Cerebellum (tissue), 4 donors: ENCODE measurements at places on chromosomes 13 and 19.

DNA sequence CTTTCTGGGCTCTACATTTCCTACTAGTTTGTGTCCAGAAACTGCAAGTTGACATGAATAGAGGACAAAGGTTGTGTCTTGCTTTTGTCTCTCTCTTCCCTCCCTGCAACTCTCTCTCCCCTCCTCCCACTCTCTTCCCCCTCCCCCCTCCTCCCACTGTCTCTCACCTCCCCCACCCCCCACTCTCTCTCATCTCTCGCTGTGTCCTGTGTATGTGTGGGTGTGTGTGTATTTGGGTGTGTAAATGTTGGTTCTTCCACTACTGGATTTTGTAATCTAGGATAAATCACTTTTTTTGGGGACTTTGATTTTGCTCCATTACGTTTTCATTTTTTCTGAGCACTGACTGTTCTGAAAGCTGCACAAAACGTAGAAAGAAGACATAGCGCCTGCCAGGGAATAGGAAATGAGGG is 48.4 kb downstream of the AKAP11 start:
- DNase-seq = no peak

DNA sequence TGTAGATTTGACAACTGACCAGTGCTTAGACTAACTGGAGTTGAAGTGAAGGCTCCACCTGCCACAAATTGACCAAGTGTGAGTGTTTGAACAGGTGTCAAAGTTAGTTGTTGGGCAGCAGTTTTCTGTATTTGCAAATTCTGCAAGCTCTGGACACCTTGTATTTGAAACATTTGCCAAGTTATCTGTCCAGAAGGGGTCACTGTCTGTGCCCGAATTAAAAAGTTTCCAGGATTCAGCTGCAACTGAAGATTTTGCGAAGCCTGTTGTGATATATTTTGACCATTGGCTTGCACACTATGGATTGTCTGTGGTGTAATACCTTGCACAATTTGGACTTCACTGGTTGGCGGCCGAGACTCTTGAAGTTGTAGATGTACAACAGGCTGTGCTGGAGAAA is 1690.7 kb downstream of the SLITRK5 start:
- no peak for DNase-seq

DNA sequence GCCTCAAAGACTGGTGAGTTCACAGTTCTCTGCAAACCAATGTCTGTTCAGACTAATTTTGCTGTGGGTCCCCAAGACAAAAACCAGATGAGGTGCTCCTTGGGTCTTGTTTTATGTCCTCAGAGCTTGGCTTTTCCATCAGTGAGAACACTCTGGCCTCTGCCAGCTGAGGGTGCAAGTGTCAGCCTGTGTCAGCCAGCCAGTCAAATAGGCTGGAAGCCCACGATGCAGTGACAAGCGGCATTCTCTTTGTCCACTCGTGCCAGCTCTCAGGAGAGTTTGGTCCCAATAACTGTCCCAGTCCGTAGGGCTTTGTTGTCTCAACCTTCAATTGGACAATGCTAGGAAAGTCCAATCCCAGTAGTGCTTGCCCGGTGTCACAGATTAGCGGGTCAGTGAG is 9.4 kb upstream of the AKT2 start:
- no peak for DNase-seq

DNA sequence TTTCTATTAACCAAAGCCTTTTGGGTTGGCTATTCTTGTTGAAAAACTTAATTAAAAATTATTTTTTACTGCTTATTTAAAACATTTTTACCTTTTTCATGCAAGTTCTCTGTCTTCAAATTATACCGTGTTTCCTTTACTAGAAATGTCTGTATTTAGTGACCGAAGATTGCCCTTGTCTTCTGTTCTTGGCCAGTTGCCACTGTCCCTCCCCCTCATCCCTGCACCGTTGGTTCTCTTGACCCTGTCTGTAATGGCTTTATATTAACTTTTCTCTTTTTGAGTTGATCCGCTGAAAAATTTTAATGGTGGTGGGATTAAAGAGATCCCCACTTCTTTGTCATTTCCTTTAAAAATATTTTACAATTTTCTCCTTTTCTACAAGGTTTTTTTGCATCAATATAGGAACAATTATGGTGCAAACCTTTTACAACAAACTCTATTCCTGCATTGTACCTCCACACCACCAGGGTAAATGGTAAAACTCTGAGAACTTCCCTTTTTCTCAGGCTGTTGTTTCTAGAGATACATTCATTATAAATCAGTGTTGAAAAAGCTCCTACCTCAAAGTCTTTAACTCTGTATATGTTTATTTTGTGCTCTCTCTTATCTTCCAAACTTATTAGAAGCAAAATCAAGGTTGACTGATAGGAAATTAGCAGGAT is 12.9 kb upstream of the RNF113B start:
- no peak for DNase-seq

- DNase-seq = no peak
Measured at GRCh38 chr13:63731896-63732295, 2316.2 kb upstream of the PCDH20 start.

DNA sequence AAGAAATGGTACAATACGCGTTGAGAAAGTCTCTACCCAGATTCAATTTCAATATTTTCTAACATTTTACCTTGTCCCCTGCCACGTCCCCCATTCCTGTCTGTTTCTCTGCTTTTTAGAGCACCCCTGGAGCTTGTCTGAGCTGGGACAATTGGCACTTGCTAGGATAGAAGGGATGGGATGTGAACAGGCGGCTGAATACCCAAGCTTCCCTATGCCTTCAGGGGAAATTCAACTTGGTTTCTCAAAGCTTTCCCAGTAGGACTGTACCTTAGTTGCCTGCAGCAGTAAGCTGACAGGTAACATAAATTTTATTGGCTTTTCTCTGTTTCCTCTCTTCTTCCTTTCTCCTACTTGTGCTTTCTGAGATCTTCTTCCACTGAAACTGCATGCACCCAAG is 1663.3 kb downstream of the EFNB2 start:
- DNase-seq = no peak

DNA sequence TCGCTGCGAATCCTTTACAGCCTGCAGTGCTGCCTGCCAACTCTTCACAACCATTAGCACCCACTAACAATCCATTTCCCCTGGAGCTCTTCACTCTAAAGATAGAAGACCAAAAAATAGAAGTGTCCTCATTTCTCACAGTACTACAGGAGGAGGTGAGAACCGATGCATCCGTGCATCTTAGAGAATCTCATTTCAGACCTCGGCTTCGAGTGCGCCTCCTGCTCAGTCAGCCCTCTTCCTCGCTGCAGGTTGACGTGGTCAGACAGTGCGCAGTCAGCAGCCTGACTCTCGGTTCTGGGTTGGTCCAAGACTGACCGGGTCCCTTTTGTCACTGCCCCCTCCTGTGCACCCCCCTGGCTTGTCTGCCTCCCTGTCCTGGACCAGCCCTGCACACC is 85.3 kb downstream of the RAB20 start:
- DNase-seq = no peak
